ENCODE measurements at places on chromosomes 5 and 9.

GRCh38 chr5:31866166-31866565 is 227.2 kb downstream of the PDZD2 start:
- DNase-seq = no peak

DNA sequence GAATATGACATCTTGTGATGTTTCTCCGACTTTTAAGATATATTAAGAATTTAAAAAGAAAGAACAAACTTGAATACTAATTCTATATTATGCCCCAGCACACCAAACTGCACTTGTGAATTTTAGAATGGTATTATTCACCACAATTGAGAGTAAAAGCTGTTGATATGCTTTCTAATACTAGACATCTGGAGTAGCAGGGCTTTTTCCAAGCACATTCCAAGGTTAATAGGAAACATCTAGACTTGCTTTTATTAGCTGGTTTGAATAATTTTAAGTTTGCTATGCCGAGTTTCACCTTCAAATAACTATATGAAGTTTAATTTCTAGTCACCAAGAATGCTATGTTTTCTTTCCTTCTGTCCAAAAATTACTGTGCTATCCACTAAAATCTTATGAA is 13.5 kb downstream of the NREP start:
- DNase-seq = no peak

DNA sequence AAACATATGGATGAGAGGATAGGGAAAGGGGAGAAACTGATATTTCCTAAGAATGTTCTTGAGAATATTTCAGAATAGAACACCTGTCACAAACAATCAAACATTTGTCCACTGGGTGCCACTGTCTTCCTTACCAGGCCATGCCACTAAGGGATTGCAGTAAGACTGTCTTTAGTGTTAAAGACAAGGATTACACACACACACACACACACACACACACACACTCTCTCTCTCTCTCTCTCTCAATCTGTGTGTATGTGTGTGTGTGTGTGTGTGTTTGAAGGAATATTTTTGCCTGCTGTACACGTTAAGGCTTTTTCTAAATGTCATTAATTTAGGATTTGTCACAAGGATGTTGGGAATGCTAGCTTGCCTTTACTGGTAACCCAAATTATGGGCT is 54.4 kb downstream of the CCDC192 start:
- DNase-seq = peak; percentile 36

GRCh38 chr9:92739346-92739970 is 25.2 kb downstream of the BICD2 start:
- DNase-seq = no peak

DNA sequence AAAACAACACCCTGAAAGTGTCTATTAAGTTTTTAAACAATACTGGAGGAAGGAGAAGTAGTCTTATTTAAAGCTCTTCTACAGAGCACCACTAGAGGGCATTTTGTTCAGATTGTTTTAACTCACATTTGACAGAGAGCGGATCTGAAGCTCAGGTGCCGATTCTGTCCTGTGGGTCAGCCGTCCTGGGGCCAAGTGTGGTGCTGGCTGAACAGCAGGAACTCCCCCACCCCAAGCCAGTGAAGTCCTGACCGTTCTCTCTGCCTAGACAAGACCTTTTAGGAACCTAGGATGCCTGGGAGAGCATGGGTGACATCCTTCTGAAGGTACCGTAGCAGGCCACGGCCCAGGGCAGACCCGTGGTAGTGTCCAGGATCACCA is 3.9 kb downstream of the EXOC3 start:
- DNase-seq = peak; percentile 66

DNA sequence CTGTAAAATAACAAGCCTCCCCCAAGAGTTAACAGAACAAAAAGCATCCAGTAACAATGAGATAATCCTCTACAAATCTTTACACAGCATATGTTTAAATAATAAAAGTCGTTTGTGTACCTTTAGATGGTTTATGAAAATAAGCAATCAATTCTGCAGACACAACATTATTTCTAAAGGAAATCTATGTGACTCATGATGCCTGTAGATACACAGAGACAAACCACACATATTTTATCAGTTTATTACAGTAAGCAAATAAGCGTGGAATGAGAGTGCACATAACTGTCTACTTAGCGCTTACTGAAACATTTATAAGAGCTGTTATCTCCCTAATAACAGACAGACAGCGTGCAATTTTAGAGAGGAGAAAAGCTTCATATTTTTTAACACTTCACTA is 243.6 kb downstream of the AP3B1 start:
- DNase-seq = no peak

- peak; percentile 58 for DNase-seq
Measured at GRCh38 chr5:39223565-39224156, 4.3 kb upstream of the FYB1 start.

- DNase-seq = no peak
Measured at GRCh38 chr5:123819833-123820232, 307.9 kb downstream of the CSNK1G3 start.

GRCh38 chr9:124040935-124041816 is 29.6 kb downstream of the LHX2 start:
- DNase-seq = peak; percentile 43

GRCh38 chr5:112907166-112907631 is 14.8 kb downstream of the REEP5 start:
- DNase-seq = no peak

DNA sequence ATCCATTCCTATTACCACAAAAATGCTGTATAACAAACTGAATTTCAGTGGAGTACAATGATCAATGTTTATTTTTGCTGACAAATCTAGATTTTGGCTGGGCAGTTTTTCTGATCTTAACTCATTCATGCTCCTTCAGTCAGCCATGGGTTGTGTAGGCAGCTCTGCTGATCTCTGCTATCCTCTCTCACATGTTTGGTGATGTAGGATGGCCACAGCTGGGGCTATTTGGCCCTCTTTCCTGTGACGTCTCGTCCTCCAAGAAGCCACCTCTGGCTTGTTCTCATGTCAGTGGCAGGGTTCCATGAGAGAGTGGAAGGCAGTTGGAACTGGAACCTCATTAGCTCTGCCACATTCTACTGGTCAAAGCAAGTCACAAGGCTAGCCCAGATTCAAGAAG is 8.9 kb downstream of the NLN start:
- DNase-seq = no peak

- no peak for DNase-seq
Measured at GRCh38 chr5:173119719-173120118, 24.6 kb upstream of the BNIP1 start.

DNA sequence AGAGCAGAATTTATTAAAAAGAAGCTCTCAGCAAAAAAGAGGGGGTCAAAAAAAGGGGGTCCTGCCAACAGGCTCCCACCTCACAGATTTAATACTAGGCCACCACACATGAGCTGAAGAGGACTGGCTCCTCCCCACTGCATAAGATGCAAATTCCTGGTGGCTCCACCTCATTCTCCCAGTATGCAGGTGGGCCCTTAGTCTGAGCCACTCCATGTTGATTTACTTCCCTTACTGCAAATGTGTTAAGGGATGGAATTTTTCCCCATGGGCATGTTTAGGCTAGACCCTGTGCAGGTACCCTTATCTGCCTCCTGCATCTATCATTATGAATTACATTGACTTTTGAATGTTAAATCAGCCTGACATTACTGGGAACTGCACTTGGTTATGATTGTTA is 82.9 kb downstream of the ISOC1 start:
- no peak for DNase-seq

DNA sequence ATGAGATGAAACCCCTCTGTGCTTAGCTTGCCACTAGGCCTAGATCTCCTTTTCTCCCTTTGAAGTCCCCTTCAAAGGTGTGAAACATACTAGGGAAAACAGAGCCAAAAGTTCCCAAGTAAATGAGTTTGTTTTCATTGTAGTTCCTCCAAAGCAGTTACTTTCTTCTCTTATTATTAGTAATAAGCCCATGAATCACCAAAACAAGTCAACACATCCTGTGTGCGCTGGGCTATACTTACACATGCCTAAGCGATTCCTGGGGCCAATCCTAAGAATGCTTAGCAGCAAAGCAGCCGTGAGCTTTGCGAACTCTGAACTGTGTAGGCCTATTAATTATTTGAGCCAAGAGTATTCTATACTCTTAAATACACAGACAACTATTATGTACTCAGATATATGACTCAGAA is 7.6 kb downstream of the ENC1 start:
- peak; percentile 56 for DNase-seq

- DNase-seq = no peak
Measured at GRCh38 chr5:111922344-111922743, 165.3 kb upstream of the NREP start.

DNA sequence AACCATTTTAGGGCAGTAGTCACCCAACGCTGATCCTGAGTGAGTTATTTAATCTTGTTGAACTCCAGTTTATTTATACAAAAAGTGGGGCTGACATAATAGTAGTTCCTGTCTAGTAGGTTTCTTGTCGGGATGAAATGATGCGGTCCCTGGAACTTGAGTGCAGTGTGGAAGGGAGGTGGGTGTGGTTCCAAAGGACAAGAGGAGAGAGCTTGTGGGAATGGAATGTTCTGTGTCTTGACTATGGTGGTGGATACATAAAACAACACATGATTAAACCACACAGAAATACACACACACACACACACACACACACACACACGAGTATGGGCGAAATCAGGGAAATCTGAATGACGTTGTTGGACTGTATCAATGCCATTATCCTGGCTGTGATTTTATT is 66.1 kb upstream of the BARHL1 start:
- DNase-seq = no peak

DNA sequence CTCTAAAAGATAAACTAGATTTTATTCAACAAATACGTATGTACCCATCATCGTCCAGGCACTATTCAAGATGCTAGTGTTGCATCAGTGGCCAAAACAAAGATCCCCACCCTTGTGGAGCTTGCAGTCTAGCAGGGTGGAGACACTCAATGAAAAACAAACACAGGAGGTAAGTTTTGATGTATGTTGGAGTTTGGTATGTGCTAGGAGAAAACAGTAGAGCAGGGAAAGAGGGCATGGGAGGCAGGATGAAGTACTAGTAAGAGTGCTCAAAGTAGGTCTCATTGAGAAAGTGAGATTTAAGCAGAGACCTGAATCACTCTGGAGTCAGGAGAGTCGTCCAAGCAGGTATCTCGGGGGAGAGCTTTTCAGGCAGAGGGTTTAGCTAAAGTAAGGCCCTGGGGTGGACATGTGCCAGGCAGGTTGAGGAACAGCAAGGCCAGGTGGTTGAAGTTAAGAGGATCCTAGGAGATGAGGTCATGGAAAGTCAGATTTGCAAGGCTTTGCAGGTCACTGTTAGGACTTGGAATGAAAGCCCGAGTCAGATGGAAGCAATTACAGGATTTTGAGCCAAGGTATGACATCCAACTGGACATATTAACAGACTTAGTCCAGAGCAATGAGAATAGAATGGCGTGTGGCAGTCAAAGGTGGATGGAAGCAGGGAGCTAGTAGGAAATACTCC is 9.2 kb downstream of the SNX18 start:
- DNase-seq = no peak

- DNase-seq = no peak
Measured at GRCh38 chr5:139272471-139273321, 20.8 kb upstream of the MATR3 start.

- no peak for DNase-seq
Measured at GRCh38 chr5:177997319-177997670, 1.3 kb upstream of the PROP1 start.

GRCh38 chr9:88523056-88523455 is 11.9 kb upstream of the NXNL2 start:
- DNase-seq = no peak

GRCh38 chr5:131393498-131393968 is 129.7 kb downstream of the CDC42SE2 start:
- DNase-seq = no peak

- no peak for DNase-seq
Measured at GRCh38 chr5:109876941-109877669, 187.4 kb downstream of the MAN2A1 start.

DNA sequence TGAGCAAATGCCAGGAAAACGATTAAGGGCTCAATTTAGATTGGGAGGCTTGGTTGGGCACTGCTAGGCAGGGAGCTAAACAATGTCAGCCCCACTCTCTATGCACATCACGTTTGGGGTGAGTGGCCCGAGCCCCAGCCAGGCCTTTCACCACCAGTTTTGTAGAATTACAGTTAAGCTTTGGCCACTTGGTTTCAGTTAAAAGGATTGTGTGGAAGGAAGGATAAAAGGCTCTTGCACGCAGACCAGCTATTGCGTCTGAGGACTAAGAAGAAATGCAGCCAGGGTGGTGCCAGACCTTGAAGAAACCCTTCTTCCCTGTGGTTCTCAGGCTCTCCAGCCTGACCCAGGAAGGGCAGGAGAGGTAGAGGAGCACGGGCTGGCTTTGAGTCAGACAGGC is 125.3 kb upstream of the SLC44A1 start:
- DNase-seq = no peak

DNA sequence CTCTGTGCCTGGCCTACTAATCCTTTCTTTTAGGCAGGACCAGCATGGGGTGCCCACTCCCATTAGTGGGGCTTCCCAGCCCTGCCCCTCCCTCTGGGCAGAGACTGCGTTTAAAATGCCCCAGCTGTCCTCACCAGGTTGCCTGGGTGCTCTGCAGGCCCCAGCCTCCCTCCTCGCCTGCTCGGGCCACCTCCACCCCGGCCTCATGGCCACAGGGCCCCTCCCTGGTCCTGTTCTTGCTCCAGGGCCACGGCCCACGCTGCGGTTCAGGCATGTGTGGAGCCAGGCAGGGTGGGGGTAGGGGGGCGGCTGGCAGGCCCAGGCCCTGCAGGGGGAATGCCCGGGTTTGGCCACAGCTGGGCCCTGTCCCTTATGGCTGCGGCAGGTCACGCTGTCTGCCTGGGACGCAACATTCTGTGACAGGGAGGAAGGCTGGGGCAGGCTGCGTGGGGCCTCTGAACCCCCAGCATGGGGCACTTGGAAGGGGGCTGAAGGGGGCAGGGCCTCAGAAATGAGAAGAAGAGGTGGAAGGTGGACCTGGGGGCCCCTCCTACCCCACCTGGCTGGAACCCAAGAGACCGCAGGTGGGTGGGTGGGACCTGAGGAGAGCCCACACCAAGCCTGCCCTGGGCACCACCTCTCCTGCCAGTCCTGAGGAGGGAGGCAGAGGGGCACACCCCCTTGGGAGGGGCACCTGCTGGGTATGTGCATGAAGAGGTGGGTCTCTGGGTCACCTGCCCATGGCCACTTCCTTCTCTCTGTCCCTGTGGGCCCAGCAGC is at the start of gene LCN12:
TSS of gene LCN12 (plus strand) at position 733 of the 780 bp plus-strand sequence. CDS start 55 bp downstream, outside the sequence.
- no peak for DNase-seq
